NT2/D1 (cell line): ENCODE measurements at places on chromosomes 5 and 9.

GRCh38 chr9:81537964-81538363, 151.4 kb downstream of the TLE1 start:
- no peak for DNase-seq

GRCh38 chr5:132313366-132313765, 19.2 kb downstream of the SLC22A4 start:
- no peak for DNase-seq

GRCh38 chr9:135992486-135993408, 31.6 kb upstream of the UBAC1 start:
- peak; percentile 64 for DNase-seq

GRCh38 chr5:137735555-137736284, at the start of gene KLHL3:
KLHL3 (minus strand) TSS chr5:137736089; CDS start chr5:137735646, 443 bp downstream.
- peak; percentile 56 for DNase-seq

DNA sequence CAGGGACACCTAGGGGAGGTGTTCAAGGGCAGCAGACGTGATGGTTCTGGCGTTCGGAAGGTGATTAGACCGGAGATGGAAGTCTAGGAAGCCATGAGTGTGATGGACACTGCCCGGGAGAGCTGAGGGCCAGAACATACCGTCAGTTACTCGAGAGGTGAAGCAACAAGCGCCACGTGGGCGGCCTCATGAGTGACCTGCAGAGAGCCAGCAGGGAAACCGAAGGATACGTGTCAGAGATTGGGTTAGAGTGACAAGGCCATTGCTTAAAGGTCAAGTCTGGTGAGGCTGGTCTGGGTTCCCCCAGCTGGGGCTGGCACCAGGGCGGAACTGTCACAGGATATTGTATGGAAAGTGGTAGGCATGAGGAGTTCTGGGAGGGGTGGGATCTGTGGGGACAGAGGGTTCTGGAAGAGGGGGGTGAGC, 60.0 kb downstream of the C9orf50 start:
- no peak for DNase-seq

DNA sequence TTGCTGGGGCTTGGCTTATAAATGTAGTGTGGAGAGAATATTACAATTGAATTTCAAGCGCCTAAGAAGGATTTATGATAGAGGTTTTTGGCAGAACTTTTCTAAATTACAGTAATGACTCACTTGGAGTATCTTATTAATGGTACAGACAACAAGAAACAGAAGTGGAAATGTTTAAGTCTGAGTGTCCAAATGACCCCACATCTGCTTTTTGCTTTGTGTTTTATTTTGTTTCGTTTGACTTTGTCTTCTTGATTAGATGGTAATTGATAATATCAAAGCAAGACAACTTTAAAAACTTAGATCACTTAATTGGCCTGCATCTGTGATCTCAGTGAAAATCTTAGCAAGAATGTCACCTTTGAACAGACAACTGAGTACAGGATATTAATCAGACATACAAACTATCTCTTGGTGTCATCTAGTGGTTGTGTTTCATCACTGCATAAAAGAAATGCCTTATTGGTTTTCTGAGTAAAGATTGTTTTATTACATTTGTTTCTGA, 577.4 kb downstream of the ISL1 start:
- no peak for DNase-seq

DNA sequence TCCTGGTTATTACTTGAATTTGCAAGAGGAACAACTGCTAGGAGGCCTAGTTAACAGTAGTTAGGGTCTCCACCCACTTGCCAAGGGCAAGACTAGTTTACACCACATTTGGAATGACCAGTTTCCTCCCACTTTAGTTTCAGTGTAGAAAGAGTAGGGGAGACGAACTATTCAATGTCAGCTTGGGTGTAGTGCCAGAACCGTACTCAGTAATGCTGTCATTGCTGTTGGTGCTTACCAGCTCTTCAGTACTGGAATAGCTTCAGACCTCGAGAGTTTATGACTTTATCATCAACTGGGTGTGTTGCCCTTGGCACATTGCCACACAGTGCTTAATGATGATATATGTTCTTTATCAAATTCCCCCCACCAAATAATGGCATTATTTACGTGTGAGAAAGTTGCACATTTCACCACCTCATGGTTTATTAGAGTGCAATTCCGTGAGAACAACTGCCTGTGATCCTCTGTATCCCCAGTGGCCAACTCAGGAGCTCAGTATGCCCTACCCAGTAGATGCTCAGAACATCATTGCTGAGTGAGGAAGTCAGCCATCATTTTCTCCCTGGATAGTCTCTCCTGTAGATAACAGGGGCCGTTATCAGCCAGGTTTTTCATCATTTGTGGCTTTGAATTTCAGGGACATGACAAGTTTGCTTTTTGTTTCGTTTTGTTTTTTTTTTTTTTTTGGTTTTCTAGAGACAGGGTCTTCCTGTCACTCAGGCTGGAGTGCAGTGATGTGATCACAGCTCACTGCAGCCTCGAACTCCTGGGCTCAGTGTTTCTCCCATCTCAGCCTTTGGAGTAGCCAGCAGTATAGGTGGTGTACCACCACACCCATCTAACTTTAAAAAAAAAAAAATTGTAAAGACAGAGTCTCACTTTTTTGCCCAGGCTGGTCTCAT, 67.3 kb downstream of the DOCK8 start:
- DNase-seq, result no peak

- DNase-seq, result no peak
These were observed 428.2 kb downstream of the CDK5RAP2 start for GRCh38 chr9:120151806-120152205.

DNA sequence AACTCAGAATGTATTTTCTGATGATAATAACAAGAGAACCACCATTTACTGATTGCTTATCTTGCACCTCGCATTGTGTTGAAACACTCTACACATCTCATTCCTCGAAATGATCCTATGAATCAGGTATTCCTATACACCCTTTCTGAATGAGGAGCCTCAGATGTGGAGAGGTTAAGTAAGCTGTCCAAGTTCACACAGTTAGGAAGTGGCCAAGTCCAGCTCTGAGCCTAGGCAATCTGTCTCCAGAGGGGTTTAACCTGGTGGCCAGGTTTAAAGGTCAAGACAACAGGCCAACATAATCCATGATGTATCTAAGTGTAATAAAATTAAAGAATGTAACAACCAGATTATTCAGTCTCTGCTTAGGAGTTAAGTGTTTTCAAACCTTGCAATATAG, 12.9 kb downstream of the FAM169A start:
- DNase-seq, result no peak

GRCh38 chr5:82918311-82919031, 158.7 kb downstream of the TMEM167A start:
- no peak for DNase-seq

DNA sequence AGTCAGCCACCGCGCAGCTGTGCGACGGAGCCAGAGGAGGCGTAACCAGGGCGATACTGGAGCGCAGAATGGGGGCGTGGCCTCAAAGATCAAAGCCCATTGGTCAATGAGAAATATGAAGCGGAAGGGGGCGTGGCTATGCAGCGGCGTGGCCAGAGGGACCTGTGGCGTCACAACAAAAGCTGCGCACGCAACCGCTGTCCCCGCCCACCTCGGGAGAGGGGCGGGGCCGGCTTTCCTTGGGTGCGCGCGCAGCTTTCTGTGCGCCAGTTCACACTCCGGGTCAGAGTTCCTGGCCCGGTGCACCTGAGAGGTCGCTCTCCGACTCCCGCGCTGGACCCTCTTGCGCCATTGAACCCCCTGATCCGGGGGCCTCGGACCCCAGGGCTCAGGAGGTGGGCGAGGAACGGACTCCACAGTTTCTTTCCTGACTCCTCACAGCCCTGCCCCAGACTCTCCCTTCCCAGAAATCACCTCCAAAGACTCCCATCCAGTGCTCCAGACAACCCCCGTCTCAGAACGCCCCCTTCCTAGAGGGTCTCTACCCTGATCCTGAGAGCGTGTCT, at the start of gene SWI5:
SWI5 (plus strand) TSS at position 269 of the 566 bp plus-strand sequence.
- peak; percentile 99 for DNase-seq
